RKO (cell line): ENCODE measurements at places on chromosomes 6 and 20.

DNA sequence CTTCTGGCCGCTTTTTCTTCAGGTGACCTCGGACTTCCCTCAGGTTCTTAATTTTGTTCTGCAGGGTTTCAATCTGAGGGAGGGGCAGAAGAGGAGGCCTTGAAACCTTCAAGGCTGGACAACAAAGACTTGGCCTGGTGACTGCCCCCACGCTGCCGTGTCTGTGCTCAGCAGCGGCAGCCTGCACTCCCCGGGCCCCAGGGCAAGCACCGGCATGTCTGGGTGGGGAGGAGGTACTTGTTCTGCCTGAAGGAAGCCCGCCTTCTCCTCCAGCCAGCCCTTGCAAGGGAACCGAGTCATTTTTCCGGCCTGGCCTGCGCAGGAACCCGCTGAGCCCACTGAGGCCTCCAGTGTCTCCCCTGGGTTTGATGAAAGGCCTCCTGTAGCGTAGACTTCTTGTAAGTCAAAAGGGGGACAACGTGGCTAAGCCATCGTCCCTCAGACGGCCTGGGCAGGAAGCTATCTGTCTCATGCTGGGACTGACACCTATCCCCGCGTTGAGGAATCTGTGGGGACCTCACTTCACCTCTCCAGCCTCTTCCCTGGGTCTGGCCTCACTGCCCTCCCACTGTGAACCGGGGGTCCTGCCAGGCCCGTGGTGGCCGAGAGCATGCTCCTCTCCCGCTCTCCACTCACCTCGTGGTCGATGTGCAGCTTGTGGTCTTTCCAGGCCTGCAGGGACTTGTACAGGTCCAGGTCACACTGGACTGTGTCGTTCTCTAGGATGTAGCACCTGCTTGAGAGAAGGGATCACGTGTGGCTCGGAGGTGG, 119.9 kb downstream of the SULF2 start:
- no peak for DNase-seq

GRCh38 chr6:107192830-107193229, 77.5 kb upstream of the BEND3 start:
- no peak for DNase-seq

DNA sequence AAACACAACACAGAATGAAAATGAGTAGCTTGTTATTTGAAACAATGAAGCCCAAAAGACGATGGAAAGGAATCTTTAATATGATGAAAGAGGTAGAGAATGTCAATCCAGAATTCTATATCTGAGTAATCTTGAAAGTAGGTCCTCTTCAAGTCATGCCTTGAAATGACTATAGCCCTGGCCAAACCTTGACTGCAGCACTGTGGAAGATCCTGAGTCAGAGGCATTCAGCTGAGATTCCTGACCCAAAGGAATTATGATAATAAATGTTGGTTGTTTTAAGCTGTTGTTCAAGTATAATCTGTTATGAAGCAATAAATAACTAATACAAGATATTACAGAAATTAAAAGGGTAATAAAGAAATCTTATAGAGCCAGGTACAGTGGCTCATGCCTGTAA, 64.8 kb downstream of the IBTK start:
- peak; percentile 49 for DNase-seq

- DNase-seq = no peak
These were observed 28.8 kb upstream of the TULP4 start for GRCh38 chr6:158283304-158283980.

DNA sequence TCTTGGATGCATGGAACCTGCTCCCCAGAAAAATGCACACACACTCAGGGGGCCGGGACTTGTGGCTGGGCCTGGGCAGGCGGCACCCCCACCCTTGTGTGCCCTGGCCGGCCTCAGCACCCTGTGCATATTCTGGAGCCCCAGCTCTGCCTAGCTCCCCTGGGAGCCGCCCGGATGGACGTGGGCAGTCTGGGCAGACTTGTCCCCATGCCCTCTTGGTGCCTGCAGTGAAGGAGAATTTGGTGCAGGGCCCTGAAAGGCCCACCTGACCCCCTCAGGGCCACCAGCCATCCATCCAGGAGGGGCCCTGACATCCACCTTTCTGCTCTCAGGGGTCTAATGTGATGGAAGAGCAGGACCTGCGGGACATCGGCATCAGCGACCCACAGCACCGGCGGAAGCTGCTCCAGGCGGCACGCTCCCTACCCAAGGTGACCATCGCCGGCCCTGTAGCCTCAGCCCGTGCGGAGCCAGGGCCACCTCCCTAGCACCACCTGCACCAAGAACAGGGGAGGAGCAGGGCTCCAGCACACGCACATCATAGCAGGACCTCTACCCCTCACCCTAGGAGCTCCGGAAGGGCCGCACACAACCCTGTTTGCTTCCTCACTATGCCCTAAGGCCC, 62.8 kb downstream of the TCP11 start:
- no peak for DNase-seq

DNA sequence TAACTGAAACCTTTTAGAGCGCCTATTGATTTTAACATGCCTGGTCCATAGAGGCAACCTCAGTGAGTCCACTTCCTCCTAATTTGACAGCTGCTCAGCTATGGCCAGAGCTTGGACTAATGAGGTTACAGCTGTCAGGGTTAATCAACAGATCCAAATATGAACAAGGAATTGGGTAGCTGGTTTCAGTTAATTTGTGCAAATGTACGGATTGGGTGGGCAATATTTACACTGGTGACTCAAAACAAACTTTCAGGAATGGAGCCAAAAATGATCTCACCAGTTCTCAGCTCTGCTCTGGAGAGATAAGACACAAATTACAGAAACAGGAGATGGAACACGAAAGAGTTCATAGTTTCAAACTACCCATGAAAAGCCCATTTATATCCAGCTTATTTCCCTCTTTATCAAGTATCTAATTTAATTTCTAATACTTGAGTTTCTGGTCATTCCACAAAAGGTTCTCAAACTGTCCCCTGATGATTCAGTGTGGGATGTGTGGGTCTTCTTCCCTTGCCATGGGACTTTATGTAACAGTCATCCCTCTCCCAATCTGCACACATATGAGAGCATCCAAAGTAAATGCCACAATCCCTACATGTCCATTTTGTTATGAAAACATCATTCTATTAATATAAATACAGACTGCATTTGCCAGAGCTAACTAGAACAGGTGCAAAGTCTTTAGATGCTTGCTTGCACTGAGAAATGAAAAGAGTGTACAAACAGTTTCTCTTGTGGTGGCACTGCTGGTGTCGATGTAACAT, 149.9 kb downstream of the RPS12 start:
- no peak for DNase-seq

DNA sequence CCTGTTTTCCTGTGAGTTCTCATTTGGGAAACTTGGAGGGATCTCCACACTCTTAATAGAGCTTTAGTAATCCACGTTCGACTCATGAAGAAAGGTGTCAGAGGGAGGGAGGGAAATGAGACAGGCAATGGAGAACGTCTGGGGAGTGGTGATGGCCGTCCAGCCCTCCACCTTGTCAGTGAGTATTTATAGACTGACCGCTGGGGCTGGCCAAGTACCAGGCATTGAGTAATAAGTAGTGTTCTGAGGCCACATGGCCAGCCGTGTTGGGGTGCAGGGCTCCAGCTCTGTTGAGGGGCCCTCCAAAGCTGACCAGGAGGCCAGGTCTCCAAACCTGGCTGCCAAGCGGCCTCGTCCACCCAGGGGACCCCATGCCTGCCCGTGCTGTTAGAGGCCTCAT, 11.3 kb upstream of the DSN1 start:
- no peak for DNase-seq

DNA sequence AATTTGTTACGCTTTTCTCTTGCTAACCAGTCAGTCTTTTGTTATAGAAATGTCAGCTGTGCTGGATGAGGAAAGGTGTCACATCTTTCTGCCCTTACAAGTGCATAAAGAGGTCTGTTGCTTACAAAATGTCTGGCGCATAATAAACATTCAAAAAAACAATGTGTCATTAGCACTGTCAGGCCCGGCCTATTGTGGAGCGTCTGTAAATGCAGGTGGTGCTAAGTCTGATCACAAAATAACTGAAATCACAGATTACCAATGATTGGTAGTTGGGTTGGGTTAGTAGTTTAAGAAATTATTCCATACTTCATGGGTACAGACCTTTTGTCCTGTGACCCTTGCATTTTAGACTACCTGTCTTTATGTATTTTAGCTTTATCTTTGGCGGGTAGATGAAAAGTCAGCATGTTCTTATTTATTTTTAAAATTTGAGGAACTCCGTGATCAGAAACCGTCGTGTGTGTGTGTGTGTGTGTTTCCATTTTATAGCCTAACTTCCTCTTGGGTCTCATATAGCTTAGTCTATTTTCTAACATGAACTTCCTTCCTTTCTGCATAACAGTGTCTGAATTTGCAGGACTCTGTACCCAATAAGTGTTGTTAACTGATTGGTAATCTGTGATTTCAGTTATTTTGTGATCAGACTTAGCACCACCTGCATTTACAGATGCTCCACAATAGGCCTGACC, 88.1 kb upstream of the IFNGR1 start:
- DNase-seq = no peak

DNA sequence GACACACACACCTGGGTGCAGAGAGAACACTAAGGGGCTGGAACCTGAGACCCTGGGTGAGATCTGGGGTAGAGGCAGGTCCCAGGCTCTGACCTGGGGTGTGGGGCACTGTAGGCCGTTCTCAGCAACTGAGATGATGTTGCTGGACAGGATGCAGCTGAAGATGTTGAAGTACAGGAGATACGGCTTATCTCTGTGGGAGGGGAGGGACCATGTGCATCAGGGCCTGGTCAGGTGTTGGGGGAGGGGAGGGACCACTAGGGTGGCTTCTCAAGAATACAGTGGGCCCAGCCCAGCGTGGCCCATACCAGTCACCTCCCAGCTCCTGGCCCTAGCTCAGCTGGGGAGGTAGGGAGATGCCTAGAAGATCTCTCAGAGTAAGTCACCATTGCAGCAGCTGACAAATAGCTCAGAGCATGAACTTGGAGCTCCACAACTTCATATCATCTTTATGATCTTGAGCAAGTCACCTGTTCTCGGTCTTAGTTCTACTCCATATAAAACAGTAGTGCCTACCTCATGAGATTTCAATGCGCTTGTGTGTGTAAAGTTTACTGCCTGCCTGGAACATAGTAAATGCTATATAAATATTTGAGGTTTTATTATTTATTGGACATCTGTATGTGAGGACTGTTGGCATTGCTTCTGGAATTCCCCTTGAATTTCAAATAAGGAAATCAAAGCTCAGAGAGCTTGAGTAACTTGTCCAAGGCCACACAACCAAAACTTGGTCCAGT, 3.8 kb downstream of the SLC44A4 start:
- no peak for DNase-seq

GRCh38 chr20:13249798-13250170, 28.7 kb downstream of the ISM1 start:
- no peak for DNase-seq

GRCh38 chr20:49293122-49293521, 15.3 kb upstream of the ZNFX1 start:
- DNase-seq = no peak

- DNase-seq = no peak
These were observed 80.9 kb downstream of the DNAH8 start for GRCh38 chr6:38796006-38796405.

DNA sequence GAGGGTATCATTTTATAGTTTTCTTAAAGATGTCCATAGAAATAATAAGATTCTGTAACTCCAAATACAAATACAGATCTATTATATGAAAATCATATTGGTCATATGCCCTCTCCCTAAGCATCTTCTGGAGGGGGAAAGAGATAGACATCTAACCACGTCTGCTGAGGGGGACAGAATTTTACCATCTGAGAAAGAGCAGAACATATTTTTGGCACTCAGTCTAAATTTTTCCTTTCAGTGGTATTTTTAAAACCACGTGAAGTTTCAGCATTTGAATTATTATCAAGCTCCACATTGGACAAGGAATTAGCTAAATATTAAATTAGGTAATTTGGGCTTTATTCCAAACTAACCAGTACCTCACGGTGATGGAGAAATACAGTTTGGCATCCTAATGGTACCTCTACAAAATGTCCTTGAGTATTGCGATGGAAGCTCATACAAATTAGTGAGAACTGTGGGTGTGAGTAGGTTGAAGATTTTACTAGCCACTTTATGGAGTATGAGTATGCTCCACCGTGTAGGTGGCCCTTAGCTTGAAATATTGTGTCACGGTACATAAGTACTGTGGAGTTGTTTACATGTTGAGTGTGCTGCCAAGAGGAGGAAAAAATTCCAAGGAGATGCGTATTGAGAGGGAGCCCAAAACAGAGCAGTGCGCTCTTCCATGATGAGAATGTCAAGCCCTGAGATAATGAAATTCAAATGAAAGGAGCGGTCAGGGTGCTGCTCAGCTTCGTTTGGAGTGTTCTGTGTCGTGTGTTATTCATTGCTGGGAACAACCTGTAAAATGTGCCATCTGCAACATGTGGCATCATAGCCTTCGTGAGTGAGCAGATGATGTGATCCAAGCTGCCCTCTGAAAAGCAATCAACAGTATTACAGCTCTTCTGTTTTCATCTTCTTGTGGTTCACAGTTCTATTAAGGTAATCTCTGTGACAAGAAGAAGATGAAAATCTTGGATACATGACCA, 48.4 kb upstream of the PHACTR2 start:
- DNase-seq = no peak

- no peak for DNase-seq
These were observed 1.4 kb upstream of the MICAL1 start for GRCh38 chr6:109456710-109457561.

DNA sequence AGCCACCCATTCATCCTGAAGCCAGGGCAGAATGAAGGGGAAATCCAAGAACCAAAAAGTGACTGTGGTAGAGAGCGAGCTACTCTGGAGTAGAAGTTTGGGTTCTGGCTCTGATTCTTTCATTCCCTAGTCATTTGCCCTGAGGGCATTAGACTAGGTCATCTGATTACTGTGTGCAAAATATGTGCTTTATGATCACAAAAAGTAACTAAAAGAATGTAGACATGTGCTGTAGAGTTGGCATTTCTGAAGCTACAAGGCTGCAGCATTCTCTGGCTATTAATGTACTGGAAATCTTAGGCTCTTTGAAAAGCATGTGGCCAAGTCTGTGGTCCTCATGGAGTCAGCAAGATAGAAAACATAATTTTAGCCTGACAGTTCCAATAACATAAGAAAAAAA, 94.2 kb downstream of the TBC1D7 start:
- no peak for DNase-seq

DNA sequence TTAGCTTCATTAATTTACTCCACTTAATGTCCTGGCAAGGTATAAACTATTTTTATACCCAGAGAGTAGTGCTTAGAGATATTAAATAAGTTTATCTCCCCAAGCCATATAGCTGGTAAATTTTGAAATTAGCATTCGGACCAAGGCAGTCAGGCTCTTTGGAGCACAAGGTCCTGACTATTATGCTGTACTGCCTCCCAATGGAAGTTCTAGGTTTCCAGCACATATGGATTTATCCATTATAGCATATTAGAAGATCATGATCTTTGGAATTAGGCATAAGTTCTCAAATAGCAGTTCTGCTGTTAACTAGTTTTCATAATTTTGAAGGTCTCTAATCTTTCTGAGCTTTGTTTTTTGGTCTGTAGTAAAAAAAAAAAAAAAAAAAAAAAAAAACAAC, 835.3 kb upstream of the EPHA7 start:
- DNase-seq = peak; percentile 19

GRCh38 chr6:73523434-73524123, 2.7 kb upstream of the EEF1A1 start:
- peak; percentile 88 for DNase-seq
